ENCODE measurements at places on chromosomes 16 and 17. TPM values are rescaled to one million over a fixed set of nuclear protein-coding genes. Genes with fewer than 3 reads are reported as not detected.
A peak's percentile ranks its signal among the peaks of the same experiment; 100 is the strongest.

DNA sequence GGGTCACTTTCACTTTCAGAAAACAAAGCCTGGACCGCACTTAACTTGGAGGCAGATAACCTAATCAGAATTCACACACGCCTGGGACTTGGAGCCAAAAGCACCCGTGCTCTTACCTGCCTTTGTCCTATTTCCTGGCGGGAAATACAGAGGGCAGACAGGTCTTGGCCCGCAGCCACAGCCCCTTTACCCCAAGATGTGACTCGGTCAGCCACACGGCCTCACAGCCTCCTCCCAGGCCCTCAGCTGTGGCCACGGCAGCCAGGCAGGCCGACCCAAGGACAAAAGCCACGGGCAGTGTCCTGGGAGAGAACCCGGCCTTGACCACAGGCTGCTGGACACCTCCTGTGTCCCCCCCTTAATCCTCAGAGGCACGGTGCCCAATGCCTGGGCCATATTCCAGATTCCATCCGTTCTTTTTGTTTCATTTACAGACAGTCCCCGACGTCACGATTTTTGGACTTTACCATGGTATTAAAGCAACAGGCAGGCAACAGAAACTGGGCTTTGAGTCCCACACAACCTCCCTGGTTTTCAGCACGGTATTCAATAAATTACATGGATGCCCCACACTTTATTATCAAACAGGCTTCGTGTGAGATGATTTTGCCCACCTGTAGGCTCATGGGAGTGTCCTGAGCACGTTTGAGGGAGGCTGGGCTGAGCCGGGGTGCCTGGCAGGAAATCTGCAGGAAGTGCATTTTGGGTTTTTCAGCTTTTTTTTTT is 30.1 kb upstream of the GAA start:
- peak; percentile 26 for DNase-seq

The ABCC3 gene
- polyA plus RNA-seq = 53.7 TPM

DNA sequence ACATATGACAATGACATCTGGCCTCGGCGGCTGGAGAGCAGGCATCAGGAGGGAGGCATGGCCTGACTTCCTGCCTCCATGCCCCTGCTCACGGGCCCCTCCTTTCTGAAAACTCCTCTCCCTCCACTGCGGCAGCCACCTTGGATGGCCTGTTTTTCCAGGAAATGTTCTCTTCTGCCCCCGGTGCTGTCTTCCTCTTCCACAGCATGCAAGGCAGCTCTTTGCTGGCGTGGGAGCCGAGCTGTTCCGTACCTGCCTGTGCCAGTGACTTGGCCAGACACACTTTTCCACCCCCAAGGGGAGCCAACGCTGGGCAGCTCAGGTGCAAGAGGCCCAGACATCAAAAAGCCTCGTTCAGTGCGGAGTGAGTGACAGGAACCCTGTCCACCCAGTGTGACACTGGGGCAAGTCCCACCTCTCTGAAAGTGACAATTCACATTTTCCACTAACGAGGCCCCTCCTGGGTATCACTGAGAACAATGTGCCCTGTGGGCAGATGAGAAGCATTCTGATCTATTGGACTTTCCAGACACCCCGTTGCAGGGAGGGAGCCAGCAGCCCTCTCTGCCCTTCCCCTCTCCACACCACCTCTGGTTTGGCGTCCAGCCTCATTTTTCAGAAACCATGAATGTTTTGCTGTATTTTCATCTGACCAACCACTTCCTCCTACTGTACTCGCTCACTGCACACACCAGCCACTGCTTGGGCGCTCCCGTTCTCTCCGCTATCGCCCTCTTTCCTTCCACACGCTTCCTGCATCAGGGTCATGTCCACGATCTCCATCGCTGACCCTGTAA is 31.2 kb downstream of the NSMCE1 start:
- DNase-seq = no peak

- DNase-seq = no peak
These were observed 7.2 kb downstream of the ADAM11 start for GRCh38 chr17:44765965-44766364.

The VMO1 gene
- polyA plus RNA-seq = 2.1 TPM

The DNAH9 gene
- polyA plus RNA-seq = 0.28 TPM

GRCh38 chr16:4601864-4602186 is 12.9 kb downstream of the UBALD1 start:
- no peak for DNase-seq

- DNase-seq = no peak
These were observed 86.8 kb upstream of the TOM1L1 start for GRCh38 chr17:54813896-54814295.

GRCh38 chr17:27526604-27527002 is 70.4 kb downstream of the KSR1 start:
- DNase-seq = no peak

The ACE gene
- polyA plus RNA-seq = 244 TPM

- no peak for DNase-seq
These were observed 4.7 kb upstream of the DLX4 start for GRCh38 chr17:49964303-49964768.

- DNase-seq = no peak
These were observed 9.3 kb upstream of the RNF135 start for GRCh38 chr17:30961209-30962188.

DNA sequence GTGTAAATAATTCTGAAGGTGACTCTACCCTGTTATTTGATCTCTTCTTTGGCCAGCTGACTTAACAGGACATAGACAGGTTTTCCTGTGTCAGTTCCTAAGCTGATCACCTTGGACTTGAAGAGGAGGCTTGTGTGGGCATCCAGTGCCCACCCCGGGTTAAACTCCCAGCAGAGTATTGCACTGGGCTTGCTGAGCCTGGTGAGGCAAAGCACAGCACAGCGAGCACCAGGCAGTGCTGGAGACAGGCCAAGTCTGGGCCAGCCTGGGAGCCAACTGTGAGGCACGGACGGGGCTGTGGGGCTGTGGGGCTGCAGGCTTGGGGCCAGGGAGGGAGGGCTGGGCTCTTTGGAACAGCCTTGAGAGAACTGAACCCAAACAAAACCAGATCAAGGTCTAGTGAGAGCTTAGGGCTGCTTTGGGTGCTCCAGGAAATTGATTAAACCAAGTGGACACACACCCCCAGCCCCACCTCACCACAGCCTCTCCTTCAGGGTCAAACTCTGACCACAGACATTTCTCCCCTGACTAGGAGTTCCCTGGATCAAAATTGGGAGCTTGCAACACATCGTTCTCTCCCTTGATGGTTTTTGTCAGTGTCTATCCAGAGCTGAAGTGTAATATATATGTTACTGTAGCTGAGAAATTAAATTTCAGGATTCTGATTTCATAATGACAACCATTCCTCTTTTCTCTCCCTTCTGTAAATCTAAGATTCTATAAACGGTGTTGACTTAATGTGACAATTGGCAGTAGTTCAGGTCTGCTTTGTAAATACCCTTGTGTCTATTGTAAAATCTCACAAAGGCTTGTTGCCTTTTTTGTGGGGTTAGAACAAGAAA is 5.1 kb downstream of the STH start:
- DNase-seq = peak; percentile 34

The AGRP gene
- 0.13 TPM for polyA plus RNA-seq

DNA sequence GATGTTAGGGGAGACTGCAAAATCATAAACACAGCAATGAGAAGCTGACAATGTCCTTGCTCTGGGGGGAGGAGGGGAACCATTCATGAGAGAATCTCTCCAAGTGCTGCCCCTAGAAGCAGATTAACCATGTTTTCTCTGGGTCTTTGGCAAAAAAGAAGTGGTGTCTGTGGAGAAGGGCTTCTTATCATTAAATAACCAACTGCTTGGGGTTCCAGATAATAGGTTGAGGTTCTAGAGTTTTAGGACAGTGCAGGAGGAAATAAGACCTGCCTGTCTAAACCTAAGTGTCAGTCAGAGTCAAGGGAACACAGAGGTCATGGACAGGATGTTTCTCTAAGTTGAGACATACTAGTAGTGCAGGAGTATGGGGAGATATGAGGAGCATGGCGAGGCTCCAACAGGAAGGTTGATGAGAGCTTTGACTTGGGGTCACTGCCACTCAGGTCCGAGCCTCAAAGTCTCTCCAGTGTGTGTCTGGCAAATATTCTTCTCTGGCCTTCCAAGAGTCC is 5.1 kb upstream of the ANKS4B start:
- no peak for DNase-seq

The PABPN1L gene
- polyA plus RNA-seq = 0.12 TPM

- no peak for DNase-seq
These were observed 441.1 kb upstream of the MON1B start for GRCh38 chr16:76749780-76750375.

DNA sequence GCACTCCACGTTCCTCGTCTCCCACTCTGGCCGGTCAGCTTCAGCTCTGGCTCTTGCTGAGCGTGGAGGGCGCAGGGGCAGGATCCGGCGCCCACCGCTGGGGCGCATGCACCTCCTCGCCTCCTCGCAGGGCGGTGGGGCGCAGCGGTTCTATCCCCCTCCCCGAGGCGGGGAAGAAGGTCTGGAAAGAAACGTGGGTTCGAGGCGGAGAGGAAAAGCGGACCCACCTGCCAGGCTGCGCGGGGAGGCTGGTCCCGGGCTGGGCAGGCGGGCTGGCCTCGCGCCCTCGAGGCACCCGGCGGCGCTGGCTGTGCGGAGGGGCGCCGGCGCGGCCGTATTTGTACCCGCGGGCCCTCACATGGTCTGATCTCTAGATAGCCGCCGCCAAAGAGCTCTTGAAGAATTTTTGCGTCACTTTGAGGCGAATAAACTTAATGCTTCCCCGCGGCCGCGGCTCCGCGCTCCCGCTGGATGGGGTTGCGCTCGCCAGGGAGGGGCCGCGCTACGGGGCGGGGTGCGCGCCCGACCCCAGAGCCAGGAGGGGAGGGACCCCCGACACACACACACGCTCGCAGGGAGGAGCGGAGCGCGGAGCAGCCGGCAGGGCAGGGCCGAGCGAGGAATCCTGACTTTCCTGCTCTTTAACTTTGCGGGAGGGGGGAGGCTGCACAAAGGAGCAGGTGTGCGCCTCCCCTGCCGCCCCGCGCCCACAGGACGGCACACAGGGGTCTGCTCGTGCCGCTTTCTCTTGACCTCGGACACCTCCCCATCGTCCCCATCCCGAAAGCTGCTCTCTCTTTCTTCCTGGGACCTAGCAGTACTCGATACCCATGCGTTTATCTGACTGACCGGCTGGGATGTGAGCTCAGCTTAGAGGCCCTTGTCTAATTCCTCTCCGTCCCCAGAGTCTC is at the start of gene SLC6A4:
Gene SLC6A4 (minus strand): TSS at position 312 of the 911 bp plus-strand sequence. CDS start 13,739 bp downstream, outside the sequence.
- DNase-seq = no peak

GRCh38 chr17:30926516-30926915 is 4.8 kb downstream of the ADAP2 start:
- DNase-seq = no peak

GRCh38 chr16:73713251-73713650 is 583.4 kb upstream of the PSMD7 start:
- DNase-seq = no peak

The RNF151 gene
- polyA plus RNA-seq = 0.09 TPM

DNA sequence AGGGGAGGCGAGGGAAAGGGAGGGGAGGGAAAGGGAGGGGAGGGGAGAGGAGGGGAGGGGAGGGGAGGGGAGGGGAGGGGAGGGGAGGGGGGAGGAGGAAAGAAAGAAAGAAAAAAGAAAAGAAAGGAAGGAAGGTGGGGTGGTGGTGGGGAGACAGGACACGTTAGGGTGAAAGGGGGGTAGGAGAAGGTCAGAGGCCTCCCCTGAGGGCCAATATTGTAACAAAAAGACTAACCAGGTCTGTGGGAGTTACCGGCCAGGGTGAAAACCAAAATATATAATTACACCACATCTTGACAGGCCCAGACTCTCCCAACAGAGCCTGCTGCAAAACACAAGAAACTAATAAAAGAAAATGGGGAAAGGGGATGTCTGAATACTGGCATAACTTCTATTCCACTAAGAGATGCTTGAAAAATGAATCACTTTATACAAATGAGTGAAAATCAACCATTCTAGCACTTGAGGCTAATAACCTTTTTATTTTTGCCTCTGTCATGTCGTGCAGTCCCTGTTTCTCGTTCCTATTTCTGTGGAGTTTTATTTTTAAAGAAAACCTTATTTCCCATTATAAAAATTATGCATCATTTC is 10.0 kb downstream of the WDR45B start:
- no peak for DNase-seq

The ADAMTS18 gene
- 1.9 TPM for polyA plus RNA-seq

- peak; percentile 92 for DNase-seq
These were observed 1.7 kb upstream of the PLK1 start for GRCh38 chr16:23676924-23677480.

All from large intestine (tissue), 12 donors.